ENCODE measurements at places on chromosomes 5 and 9.

DNA sequence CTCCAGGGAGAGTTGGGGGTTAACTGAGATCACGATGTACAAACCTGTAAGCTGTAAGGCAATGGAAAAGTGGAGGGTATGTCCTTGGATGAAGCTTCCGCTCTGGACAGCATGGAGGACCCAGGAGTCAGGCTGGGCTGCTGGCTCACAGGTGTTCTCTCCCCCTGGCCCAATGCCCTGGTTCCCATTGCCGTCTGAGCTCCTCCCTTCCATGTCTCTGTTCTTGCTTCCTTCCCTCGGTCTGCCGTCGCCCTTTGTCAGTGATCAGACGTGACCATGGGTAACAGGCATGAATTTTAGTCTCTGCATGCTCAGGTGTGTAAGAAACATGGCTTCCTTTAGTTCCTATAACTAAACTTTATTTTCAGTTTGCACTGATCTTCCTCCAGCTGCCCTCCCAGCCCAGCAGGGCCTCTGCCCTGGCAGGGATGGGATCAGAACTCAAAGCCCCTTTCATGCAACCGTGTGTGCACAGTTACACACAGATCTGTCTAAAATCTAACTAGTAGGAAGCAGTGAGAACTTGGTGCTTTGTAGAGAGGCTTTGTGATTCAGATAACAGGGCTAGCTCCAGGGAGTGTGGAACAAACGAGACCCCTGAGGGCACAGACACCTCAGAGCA is 51.7 kb upstream of the KCNMB1 start:
- no peak for DNase-seq

DNA sequence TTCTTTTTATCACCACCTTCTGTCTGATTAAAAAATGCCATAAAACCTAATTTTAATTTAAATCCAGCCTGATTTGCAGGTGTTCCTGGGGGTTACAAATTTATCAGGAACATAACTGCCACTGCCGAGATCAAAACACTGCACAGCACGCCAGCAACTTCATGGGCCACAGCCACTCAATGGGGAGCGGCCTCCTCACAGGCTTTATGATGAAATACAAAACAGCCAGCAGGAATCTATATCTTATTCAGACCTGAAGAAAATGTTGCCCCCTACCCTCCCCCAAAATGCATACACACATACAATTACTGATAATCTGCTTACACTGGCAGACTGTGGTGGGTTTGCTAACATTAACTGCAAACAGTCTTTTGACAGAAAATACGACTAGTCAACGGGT is 151.7 kb upstream of the POU5F2 start:
- DNase-seq: no peak

GRCh38 chr5:34538026-34538672 is 118.0 kb upstream of the RAI14 start:
- DNase-seq: peak; percentile 18

- DNase-seq: no peak
These were observed 417.3 kb downstream of the RAB3C start for GRCh38 chr5:59000211-59000610.

DNA sequence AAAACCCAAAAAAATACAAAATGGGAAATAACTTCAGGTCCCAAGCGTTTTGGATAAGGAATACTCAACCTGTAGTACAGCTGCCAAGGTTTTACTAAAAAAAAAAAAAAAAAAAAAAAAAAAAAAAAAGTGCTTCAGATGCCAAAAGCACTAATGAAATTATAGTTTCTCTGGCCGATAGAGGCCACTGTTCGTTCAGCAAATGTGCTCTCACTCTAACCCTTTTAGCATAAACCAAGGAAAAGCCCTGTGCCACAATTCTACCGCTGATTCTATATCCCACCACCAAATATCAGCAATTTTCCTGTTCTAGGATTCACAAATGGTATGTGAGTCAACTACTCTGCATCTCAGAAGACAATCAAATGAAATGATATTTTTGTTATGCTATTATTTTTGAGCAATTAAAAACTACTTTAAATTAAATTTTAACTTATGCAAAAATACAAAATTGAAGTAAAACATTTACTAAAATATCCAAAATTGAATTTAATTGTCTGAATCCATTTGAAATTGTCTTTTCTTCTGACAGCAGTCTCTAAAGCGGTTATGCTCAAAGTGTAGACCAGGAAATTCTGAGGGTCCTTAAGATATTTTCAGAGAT is 79.8 kb downstream of the RICTOR start:
- DNase-seq: peak; percentile 22

GRCh38 chr5:147746986-147747385 is 35.5 kb downstream of the JAKMIP2 start:
- DNase-seq: no peak
